Thyroid gland (tissue), 4 donors: ENCODE measurements at places on chromosomes 4 and X. TPM values are rescaled to one million over a fixed set of nuclear protein-coding genes. Genes with fewer than 3 reads are reported as not detected.

DNA sequence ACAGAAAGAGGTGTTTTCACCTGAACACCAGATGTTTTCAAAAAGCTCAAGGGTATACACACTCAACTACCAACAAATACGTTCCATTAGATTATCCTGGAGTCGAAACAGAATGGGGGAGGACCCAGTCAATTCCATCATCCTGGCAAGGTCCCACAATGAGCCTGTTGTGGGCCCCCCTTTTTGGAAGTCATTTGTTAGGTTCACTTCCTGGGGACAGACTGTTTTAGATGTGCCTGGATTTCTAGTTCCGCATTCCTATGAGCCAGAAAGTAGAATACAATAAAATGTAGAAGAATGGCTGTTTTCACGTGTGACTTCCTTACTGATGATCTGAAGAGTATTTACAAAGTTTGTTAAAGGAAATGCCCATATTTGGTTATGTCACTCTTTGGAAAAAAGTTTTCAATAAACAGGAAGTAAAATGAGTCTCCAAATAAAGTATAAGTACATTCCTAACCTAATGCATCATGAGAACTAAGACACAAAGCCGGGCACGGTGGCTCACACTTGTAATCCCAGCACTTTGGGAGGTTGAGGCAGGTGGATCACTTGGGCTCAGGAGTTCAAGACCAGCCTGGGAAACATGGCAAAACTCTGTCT, 192.5 kb downstream of the MAML3 start:
- H3K4me3 ChIP-seq: no peak overlapping the region
- H3K27me3 ChIP-seq: no peaks in the 10 kb centered on the region
- peak overlapping the region; percentile 31 for H3K27ac ChIP-seq
- no peak for DNase-seq
- H3K4me1 ChIP-seq: peaks cover 37% of the 10 kb centered on the region
- no peaks in the 10 kb centered on the region for H3K36me3 ChIP-seq

GRCh38 chr4:3527914-3528876, 4.0 kb downstream of the LRPAP1 start:
- H3K4me3 ChIP-seq: no peak overlapping the region
- H3K27me3 ChIP-seq: no peaks in the 10 kb centered on the region
- H3K4me1 ChIP-seq: peaks cover 20% of the 10 kb centered on the region
- H3K27ac ChIP-seq: no peak overlapping the region
- peaks cover 18% of the 10 kb centered on the region for H3K36me3 ChIP-seq

The NPY1R gene
- 11.6 TPM for total RNA-seq

DNA sequence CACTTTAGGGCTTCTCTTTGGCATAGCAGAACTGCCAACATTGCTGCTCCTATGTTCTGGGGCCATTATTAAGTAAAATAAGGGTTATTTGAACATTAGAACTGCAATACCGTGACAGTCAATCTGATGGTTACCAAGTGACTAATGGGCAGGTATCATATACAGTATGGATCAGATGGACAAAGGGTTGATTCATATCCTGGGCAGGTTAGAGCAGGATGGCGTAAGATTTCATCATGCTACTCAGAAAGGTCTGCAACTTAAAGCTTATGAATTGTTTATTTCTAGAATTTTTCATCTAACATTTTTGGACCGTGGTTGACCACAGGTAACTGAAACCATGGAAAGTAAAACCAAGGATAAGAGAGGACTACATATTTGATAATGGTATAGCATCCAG, 40.9 kb downstream of the BRCC3 start:
- H3K4me3 ChIP-seq: no peak overlapping the region
- DNase-seq: no peak
- H3K36me3 ChIP-seq: no peaks in the 10 kb centered on the region
- H3K27me3 ChIP-seq: no peaks in the 10 kb centered on the region

DNA sequence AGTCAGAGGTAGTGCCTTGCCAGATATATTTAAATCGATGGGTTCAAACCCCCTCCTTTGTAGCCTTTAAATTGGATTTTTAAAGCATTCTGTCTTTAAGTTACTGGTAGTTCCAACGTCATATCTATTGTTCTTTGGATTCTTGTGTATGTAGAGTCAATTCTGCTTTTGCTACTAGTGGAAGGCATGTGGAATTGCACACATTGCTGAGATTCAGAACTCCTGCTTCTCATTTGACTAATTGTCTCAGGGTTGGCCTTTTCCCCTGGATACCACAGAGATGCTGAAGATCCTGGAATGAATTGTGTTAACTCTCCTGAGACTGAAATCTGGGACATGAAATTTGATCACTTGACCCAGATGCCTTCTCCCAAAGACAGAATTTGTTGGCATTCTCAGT, 328.3 kb upstream of the RPS6KA3 start:
- H3K27ac ChIP-seq: no peak overlapping the region
- no peak overlapping the region for H3K4me3 ChIP-seq

DNA sequence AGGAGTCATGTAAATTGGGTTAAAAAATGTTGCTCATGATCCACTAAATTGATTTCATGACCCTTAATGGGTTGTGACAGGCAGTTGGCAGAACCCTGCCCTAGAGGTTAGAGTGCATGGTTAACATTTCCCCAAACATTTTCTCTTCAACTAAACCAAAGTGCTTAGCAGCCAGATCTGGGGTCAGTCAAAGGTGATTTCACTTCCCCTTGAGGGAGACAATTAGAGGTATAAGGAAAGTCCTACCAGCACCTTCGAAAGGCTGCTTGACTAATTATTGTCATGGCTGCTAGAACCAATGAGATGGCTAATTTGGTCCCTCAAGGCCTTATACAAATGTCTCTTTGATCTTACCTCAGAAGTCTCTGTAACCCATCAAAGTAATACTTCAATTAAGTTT, 30.9 kb upstream of the INTS6L start:
- no peaks in the 10 kb centered on the region for H3K36me3 ChIP-seq
- no peak for DNase-seq
- no peaks in the 10 kb centered on the region for H3K27me3 ChIP-seq
- no peaks in the 10 kb centered on the region for H3K4me1 ChIP-seq
- no peak overlapping the region for H3K4me3 ChIP-seq

The FOXR2 gene
- not detected for total RNA-seq

DNA sequence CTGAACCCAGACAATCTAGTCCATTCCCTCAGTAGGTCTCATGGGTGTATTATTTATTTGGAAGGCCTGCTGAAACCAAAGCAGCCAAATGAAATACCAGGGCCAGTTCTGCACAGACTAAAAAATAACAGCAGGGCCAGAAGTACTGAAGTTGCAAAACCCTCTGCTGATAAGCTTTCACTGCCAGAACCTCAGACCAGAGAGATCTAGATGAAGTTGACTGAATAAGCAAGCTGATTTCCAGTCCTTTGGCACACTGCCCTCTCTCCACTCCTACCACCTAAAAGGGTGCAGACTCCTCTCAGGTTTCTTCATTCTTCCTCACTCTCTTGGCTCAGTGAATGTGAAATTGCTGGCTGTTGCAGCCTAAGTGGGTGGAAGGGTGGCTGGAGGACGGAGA, 276.7 kb upstream of the KLF3 start:
- peaks cover 30% of the 10 kb centered on the region for H3K4me1 ChIP-seq
- no peaks in the 10 kb centered on the region for H3K27me3 ChIP-seq
- H3K27ac ChIP-seq: peak overlapping the region; percentile 75
- DNase-seq: peak; percentile 98
- H3K36me3 ChIP-seq: no peaks in the 10 kb centered on the region
